ENCODE measurements at places on chromosomes 6 and 20.

GRCh38 chr6:132527791-132528190 lies 10.3 kb upstream of the TAAR9 start:
- no peak for DNase-seq

- DNase-seq: no peak
These were observed 109.0 kb downstream of the DTNBP1 start for GRCh38 chr6:15553736-15554294.

- no peak for DNase-seq
These were observed 28.6 kb upstream of the OGFRL1 start for GRCh38 chr6:71259888-71260604.

GRCh38 chr20:46127396-46128010 lies 9.4 kb downstream of the CD40 start:
- DNase-seq: no peak

GRCh38 chr20:50242863-50243609 lies 52.4 kb downstream of the CEBPB start:
- no peak for DNase-seq

GRCh38 chr6:142167486-142167885 lies 20.4 kb downstream of the VTA1 start:
- DNase-seq: no peak

- DNase-seq: no peak
These were observed 6.8 kb upstream of the COMMD7 start for GRCh38 chr20:32749914-32750637.

DNA sequence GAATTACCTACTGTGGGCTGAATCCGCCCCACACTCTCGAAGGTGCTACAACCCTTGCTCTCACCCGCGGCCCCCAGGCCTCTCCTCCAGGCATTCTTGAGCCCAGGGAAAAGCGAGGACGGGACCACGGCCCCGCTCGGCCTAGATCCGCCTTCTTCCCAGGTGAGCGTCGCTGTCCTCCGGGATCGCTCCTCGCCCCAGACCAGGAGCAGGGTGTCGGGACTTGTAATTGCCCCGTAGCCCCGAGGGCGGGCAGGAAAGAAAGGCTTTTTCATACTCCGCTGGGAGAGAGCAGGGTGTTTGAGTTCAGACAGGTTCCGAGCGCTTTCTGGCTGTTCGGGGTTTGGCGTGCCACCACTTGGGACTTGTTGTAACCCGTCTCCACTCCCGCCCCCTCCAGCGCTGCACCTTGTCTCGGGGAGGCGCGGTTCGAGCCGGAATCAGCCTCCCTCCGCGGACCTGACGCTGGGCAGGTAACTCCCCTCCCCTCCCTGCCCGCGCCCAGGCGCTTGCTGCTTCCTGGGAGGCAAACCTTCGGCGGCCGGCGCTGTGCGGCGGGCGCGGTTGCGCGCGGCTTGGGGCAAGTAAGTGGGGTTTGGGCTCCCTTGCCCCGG lies at the start of gene FAM83B:
TSS of gene FAM83B (plus strand) at position 529 of the 614 bp plus-strand sequence. CDS start 23,476 bp downstream, outside the sequence.
- DNase-seq: no peak

DNA sequence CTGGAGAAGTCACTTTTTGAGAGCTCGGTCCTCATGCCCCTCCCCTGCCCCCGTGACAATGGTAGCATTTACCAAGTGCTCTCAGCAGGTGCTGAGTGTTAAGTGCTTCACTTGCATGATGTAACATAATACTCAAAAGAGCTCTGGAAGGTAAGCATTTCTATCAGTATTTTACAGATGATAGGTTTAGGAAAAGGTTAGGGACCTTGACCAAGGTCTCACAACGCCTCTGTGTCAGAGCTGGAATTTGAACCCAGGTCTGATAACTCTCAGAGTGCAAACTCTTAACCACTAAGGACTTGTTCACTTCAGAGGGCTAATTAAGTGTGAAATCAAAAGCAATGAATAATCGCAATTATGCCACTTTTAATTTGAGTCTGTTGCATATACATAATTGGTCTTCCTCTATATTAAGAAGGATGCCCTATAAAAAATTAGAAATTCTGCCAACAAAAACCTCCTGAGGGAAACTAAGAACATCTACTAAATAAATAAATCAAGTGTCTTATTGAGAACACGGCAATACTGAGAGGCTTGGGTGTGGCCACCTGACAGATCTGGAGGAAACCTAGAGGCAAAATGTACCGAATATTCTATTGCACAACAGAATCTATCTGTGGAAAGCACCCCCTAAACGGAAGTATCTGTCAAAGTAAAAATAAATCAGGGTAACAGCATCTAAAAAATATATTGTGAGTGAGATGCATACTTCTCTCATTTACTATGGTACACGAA lies 109.8 kb downstream of the BACH2 start:
- DNase-seq: no peak

DNA sequence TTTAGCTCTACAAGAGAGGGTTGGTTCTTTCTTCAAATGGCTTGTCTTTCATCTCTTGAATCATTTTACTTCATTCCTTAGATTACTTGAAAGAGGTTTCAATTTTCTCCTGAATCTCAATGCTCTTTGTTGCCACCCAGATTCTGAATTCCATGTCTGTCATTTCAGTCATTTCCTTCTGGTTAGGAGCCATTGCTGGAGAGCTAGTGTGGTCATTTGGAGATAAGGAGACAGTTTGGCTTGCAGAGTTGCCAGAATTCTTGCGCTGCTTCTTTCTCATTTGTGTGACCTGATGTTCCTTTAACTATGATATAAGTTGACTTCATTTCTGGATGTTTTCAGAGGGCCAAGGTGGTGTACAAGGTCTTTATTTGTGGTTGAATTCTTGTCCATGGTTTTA lies 157.8 kb downstream of the SLC22A3 start:
- DNase-seq: no peak
